ENCODE measurements at places on chromosomes 4 and X.

DNA sequence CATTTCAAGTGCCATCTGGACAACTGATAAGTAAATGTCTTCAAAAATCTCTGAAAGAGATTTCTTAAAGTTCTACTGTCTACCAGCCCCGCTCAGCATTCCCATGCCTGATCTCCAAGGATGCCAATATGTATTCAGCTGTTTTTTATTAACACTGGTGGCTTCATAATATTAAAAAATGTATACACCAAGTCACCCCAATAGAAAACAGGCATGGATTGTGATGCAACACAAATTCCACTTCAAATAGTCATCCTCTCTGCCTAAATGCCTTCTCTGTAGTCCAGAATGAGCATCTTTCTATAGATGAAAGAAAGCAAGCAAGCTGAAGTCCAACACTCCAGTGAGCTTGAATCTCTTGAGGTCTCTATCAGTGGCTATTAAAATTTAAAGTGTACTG lies 152.2 kb upstream of the PPARGC1A start:
- DNase-seq = no peak

DNA sequence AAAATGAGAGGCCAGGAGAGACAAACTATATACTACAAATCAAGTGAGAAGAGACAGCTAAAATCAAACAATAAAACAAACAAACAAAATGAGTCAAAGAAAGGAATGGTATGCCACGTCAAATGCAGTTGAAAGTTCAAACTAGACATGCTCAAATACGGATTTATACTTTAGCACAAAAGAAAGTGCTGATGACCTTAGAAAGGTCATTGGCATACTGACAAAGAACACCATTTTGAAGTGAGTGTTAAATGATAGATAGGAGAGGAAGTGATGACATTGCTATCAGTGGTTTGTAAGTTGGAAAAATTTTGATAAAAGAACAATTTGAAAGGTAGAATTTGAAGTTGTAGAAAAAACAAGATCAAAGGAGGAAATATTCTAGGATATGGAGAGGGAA lies 55.3 kb downstream of the TECRL start:
- DNase-seq = no peak

GRCh38 chr4:60544981-60545380 lies 655.1 kb upstream of the ADGRL3 start:
- no peak for DNase-seq

GRCh38 chr4:127445471-127445870 lies 187.3 kb upstream of the INTU start:
- DNase-seq = no peak

DNA sequence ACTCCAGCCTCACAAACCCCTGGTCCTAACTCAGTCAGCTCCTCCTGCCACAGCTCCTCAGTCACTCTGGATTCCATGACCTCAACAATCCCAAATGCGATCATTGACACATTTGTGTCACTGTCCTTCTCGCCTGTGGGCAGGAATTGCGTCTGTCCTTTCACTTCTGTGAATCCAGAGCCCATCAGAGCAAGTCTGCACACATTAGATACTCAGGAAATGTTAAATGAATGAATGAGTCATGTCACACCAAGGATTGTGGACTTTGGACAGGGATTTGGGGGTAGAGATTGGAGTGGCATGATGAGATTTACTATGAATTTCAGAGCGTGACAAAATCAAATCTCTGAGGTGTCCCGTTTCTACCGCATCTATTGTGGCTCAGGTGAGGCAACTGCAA lies 11.8 kb upstream of the CLDN24 start:
- DNase-seq = no peak
